Activated T-cell treated with anti-CD3 and anti-CD28 coated beads, Interleukin-2, amount 50 U/mL, for 72 hours (primary cell): ENCODE measurements at places on chromosomes 2 and 18. TPM values are rescaled to one million over a fixed set of nuclear protein-coding genes. Genes with fewer than 3 reads are reported as not detected.

SALL3 gene
- total RNA-seq: not detected

EN1 gene
- total RNA-seq: not detected

DNA sequence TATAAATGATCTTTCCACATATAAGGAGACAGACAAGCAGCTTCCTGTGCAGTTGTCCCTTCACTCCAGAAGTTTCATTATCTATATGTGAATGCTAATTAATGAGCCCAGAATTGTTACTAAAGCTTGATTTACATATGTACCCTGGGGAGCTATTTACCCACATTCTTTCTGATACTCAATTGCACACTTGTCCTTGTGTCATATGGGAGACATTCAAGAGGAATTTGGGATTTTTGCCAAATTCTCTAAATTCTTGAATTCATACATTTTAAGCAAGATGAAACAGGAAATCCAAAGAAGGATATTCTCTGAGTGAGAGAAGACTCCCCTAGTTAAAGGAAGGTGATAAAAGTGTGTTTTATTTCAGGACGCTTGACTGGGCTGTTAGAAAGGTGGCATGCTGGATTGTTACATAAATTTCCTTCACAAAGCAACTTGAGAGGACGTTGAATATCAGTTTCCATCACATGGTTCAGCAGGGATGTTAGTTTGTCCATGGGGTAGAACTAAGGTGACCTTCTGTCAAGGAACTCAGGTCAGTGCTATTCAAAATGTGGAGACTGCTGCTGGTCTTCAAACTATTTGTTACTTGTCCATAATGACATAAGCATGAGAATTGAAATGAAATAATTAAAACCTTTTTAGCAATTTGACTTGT lies 368.2 kb downstream of the IRS1 start:
- H3K4me1 ChIP-seq: no peaks in the 10 kb centered on the region
- no peak overlapping the region for H3K27ac ChIP-seq
- no peak for DNase-seq

DNA sequence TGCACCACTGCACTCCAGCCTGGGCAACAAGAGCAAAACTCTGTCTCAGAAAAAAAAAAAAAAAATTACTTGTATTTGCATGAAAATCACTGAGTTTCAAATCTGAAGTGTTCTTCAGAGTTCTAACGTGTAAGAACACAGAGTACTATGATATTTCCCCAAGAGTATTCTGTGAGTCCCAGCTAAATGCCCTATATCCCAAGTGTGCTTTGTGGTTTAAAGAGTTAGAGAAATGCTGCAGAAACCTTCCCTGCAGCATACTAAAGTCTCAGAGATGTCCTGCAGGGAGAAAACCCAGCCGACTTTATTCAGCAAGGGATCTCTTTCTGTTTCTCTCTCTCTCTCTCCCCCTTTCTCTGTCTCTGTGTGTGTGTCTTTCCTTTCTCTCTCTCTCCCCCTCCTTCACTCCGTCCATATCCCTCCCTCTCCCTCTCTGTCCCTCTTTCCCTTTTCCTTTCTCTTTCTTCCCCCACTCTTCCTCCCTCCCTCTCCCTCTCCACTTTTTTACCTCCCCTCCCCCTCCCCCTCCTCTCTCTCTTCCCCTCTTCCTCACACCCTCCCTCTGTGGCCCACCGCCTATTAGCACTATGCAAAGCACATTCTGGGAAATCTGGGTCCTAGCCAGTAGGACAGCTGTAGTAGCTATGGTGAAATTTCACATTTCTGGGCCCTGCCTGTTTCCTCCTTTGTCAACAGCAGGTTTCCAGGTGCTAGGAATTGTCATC lies 54.2 kb downstream of the ACTR2 start:
- DNase-seq: no peak
- H3K36me3 ChIP-seq: no peaks in the 10 kb centered on the region
- H3K27me3 ChIP-seq: peaks cover 12% of the 10 kb centered on the region
- no peak overlapping the region for H3K4me3 ChIP-seq

DNA sequence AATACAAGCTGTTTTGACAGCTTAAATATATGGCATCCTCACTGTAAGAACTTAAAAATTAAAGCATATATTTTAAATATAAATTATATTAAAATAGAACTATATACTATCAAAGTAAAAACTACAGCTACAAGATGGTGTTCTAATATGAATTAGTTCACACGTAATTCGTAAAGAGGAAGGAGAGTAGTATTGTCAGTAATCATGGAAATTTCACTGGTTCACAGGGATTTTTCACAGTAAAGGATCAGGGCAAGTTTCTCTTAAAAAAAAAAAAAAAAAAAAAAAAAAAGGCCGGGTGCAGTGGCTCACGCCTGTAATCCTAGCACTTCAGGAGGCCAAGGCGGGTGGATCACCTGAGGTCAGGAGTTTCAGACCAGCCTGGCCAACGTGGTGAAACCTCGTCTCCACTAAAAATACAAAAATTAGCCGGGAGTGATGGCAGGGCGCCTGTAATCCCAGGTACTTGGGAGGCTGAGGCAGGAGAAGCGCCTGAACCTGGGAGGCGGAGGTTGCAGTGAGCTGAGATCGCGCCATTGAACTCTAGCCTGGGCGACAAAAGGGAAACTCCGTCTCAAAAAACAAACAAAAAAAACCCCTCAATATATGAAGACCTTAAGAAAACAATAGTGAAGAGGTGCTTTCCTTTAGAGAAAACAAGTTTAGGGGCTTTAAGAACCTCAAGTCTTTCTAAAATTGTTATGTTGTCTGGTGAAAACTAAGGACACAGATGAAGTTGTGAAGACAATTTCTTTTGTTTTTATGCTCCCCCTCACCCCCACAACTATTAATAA lies 32.5 kb downstream of the PNO1 start:
- H3K36me3 ChIP-seq: peaks cover 2% of the 10 kb centered on the region
- no peak for DNase-seq
- H3K4me1 ChIP-seq: peaks cover 56% of the 10 kb centered on the region
- H3K27ac ChIP-seq: peak overlapping the region; percentile 96

DNA sequence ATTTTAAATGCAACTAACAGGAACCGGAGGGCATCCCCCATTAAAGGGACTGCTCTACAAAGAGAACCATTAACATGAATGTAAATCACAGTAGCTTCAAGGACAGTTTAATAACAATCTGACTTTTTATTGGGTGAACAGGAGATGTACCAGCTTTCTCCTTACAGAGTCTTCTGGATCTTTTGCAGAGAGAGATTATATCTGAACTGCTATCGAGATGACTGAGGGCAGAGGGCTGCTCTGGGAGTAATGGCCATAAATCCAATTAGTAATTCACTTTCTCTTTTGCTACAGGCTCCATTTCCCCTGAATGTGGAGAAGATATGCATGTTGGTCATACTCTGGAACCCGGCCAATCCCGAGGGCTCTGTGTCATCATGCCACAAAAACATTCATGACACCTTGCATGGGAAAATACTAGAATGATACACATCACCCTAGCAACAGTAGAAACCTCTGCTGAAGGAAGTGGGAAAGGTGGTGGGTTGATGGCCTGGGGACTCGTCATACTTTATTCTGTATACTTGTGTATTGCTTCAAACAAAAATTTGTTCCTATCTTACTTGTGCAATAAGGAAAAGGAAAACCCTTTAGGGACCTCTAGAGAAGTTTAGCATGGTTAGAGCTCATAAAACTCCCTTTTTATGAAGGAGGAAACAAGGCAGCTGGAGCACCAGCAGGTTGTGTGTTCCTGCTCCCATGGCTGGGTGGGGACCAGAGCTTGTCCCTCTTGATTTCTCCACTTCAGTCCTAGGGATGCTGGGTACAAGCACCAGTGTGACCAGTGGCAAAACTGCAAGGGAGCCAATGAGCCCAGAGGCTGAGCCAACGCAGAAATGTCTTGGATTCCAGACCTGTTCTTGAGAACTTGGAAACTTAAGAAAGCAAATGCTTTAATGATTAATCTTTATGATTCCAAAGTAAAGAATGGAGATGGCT lies 26.0 kb downstream of the CTAGE1 start:
- H3K27me3 ChIP-seq: no peaks in the 10 kb centered on the region
- H3K4me1 ChIP-seq: no peaks in the 10 kb centered on the region
- no peaks in the 10 kb centered on the region for H3K36me3 ChIP-seq
- peak; percentile 37 for DNase-seq

DNA sequence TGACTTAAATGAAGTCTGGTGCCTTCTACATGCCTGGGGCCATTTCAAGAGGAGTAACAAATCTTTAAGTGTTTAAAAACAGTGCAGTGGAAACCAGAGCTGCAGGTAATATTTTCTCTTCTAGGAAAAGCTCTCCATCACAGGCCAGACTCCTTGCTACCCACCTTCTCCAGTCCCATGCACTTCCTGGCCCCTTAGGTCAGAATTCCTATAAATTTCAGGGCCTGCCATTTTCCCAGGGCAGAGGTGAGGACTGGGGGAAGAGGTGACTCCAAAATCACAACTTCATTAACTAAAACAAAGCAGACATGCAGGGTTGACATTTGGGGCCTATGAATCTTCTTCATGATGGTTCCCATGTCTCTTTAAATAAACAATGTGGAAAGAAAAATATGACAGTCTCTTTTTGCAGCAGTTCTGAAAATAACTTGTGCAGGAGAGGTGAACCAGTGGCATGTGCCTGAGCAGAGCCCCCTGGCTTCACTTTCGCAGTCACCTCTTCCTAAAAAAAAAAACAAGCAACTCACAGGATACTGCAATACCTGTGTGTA lies 63.7 kb upstream of the TANC1 start:
- H3K27ac ChIP-seq: no peak overlapping the region
- no peak overlapping the region for H3K4me3 ChIP-seq
- H3K36me3 ChIP-seq: no peaks in the 10 kb centered on the region
- no peaks in the 10 kb centered on the region for H3K4me1 ChIP-seq
- H3K27me3 ChIP-seq: no peaks in the 10 kb centered on the region
- no peak for DNase-seq

DNA sequence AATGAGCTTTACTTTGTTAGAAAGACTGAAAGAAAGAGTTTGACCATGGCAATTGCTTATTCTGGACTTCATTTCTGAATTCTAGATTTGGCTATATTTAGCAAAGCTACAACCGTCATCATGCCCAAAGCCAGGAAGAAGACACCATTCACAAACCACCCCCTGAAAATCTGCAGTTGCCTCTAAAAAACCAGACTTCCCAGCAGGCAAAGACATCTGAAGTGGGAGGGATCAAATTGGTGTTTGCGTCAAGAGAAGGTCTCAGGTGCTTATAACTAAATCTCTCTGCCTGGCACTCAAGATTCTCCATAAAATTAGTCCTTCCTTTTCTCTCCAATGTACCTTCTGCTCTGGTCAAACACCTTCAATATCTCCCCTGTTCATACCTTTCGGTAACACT lies 5.6 kb downstream of the AAK1 start:
- H3K27ac ChIP-seq: peak overlapping the region; percentile 75
- H3K27me3 ChIP-seq: no peaks in the 10 kb centered on the region
- peaks cover 62% of the 10 kb centered on the region for H3K4me1 ChIP-seq
- peaks cover 21% of the 10 kb centered on the region for H3K36me3 ChIP-seq
- H3K4me3 ChIP-seq: peak overlapping the region; percentile 91
- no peak for DNase-seq

DNA sequence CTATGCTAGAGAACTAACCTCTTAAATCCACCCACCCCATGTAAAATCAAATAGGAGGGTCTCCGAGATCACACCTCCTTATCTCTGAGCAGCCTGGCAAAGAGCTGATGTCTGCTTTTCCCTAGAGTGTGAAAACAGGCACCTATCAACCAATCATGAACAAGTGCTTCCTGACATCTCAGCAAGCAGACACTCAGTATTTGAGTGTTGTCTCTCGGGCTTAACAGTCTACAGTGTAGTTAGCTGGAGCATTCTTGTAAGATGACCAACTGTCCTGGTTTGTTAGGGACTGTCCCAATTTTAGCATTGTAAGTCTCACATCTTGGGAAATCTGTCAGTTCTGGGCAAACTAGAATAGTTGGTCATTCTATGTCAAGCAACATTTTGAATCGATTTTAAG lies 26.4 kb downstream of the MARCHF4 start:
- H3K4me3 ChIP-seq: no peak overlapping the region
- H3K4me1 ChIP-seq: peaks cover 65% of the 10 kb centered on the region
- no peak for DNase-seq
- H3K27ac ChIP-seq: no peak overlapping the region
- peaks cover 1% of the 10 kb centered on the region for H3K36me3 ChIP-seq

DNA sequence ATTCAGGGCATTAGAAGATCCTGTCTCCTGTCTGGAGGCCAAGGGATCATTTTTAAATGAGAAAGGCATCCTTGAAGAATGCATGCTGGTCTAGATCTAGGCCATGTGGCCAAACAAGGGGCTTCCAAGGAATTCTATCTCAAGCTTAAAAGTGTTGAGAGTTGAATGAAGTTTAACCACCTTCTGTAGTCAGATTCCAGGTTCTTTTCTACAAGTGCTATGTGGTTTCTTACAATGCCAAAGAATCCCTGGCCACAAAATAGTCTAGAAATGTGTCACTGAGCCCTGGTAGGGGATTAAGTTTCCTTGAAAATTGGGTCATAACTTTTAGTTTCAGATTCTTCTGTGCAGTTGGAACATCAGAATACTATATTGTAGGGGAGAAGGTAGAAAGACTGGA lies 640.7 kb upstream of the ACVR2A start:
- H3K27ac ChIP-seq: no peak overlapping the region
- no peaks in the 10 kb centered on the region for H3K4me1 ChIP-seq
- peaks cover 12% of the 10 kb centered on the region for H3K27me3 ChIP-seq
- no peak overlapping the region for H3K4me3 ChIP-seq

- no peak for DNase-seq
- H3K4me1 ChIP-seq: peaks cover 22% of the 10 kb centered on the region
- H3K27ac ChIP-seq: no peak overlapping the region
- peaks cover 2% of the 10 kb centered on the region for H3K36me3 ChIP-seq
Observed at GRCh38 chr18:80172056-80172455, 63.0 kb downstream of the ADNP2 start.

- no peak overlapping the region for H3K27ac ChIP-seq
- peaks cover 18% of the 10 kb centered on the region for H3K27me3 ChIP-seq
- DNase-seq: no peak
- H3K36me3 ChIP-seq: no peaks in the 10 kb centered on the region
- peaks cover 21% of the 10 kb centered on the region for H3K4me1 ChIP-seq
Observed at GRCh38 chr2:222802514-222803196, 58.2 kb upstream of the ACSL3 start.

DNA sequence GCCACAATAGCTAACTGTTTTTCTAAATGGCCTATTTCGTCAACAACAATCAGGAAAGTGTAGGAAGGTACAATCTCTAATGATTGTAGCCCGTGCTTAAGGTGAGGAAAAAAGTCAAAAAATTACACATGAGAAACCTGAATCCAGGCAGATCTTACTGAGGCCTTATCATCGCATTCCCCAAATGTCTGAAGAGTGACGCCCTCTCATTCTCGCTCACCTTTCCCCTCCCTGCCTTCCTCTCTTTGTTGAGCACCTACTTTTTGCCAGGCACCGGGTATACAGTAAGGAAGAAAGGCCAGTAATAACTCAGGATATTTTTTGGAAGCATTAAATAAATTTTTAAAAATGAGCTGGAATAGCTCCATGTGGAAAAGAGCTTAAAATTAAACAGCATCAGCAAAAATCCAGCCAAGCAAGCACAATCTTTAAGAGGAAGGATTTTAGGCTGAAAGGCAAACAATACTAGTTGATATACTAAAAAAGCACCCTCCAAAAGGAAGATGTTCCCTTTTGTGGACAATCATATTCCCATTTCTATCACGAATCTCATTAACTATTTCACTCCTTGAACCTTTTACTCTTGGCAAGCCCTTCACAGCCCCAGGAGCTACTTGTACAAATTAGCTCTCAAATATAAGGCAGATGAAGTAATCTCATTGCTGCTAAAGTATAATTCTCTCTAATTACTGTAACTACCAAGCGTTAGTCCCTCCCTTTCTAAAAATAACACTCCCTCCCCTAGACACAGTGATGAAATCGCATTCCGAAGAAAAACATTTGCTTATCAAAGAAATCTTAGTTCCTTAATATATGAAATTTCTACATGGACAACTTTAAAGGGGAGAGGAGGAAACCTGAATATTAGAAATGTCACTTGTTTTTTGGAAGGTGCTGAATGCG lies 40.0 kb downstream of the STAT1 start:
- H3K4me3 ChIP-seq: no peak overlapping the region
- no peaks in the 10 kb centered on the region for H3K27me3 ChIP-seq
- peak overlapping the region; percentile 61 for H3K27ac ChIP-seq
- H3K4me1 ChIP-seq: peaks cover 50% of the 10 kb centered on the region
- peaks cover 71% of the 10 kb centered on the region for H3K36me3 ChIP-seq
